Right cardiac atrium (tissue), 5 donors: ENCODE measurements at places on chromosomes 3 and 15. TPM values are rescaled to one million over a fixed set of nuclear protein-coding genes. Genes with fewer than 3 reads are reported as not detected.

- peak; percentile 77 for DNase-seq
Measured at GRCh38 chr3:11154036-11154952, at the start of gene HRH1. Gene HRH1 (plus strand): TSS chr3:11154493. CDS start chr3:11259038, 104,545 bp downstream.

- no peak for DNase-seq
Measured at GRCh38 chr3:53531749-53532148, 37.3 kb downstream of the CACNA1D start.

DNA sequence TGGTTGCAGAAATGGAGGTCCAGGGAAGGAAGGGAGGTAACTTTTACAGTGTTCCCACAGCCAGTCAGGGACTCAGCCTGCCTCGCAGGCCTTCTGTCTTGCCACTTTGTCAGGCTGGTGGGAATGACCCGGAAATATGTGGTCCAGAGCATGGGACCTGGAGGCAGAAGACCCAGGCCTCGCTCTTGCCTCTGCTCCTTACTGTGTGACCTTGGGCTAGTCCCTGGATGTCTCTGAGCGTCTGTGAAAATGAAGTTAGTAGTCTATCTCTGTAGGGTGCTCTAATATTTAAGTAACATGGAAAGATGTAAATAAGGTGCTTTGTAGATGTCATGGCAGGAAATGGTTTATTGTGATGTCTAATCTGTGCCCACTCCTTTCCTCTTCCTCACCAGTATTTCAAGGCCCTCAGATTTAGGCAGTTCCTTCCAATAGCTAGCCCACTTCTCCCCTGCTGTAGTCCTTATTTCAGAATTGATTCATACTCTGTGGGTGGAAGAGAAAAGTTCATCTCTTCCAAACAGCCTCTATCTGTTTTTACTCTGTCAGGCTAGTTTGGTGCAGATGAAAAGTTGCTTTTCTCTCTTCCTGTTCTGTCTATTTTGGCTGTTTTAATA is 9.1 kb downstream of the CORO2B start:
- DNase-seq = no peak

DNA sequence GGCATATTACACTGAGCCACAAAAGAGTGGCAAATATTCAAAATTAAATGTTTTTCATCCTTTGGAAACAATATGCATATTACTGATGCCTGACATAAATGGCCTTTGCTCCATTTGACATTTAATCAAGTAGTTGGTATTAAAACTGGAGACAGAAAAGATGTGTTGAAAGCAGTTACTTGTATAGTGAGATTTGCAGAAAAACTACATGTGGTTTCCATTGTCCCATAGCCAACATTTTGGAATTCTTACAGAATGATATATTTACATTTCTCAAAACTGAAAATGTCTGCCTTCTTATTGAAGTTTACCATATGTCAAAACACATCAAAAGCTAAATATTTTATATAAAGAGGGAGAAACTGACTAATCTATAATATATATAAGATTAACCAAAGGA is 21.6 kb downstream of the SHOX2 start:
- no peak for DNase-seq

DNA sequence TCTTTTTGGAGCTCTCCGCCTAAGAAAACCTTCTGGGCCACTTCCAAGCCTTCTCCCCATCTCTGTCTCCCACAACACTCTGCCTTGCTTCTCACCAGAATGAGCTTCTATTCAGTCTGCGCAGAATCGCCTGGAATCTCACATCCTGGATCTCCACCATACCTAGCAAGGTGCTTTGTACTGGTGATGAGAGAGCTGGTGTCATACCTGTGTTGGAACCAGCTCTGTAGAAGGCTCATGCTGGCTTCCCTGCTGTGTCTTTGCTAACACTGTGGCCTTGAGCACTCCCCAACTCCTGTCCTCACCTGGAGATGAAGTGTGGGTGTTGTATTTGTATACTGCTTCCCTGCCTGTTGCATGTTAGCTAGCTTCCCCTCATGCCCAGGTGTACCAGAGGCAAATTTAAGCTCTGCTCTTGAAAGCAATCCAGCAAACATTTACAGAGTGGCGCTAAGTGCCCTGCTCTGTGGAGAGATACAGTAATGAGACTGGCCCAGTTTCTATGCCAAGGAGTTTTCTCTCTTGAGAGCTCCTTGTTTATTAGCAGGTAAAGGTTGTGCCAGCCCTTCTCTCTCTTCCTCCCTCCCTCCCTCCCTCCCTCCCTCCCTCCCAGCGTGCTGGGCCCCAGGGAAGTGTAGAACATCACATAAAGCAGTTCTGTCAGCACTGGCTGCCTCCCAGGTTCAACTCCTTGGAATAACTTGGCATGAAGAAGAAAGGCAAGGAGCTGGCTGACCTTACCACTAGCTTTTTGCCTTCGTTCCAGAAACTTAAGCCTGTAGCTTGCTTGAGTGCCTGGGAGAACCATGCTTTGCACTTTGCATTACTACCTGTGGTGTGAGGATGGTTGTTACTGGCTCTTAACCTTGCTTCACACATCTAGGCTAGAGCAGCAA is 54.9 kb downstream of the TRIM71 start:
- DNase-seq = peak; percentile 56

DNA sequence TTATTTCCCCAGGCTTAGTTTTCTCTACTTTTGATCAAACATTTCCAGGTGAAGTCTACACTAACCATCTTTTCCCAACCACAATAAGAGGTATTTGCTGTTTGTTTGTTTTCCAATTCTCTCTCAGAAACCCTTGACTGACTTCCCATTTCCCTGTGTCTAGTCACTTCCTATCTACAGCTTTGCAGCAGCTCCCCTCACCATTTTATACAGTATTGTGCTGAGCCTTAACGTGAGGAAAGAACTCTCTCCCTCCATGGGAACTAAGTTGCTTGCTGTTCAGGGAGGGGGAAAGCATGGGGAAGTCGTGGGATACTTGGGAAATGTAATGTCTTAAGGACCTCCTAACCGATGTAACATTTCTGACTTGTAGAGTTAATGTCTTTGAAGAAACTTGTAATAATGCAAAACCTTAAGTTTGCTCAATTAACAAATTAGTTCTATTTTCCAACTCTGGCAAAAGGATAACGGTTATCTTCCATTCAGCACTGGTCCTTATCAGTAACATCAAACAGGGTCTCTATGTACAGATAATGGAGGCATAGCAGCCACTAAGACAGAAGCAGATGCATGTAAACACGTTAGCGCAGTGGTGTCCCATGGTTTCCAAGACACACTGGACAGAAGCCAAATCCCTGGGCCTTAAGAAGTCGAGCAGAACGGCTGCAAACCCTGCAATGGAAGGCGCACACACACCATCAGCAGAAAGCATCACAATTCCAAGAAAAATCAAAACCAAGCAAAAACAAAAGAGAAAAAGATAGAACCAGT is 39.7 kb downstream of the NPTN start:
- peak; percentile 26 for DNase-seq

DNA sequence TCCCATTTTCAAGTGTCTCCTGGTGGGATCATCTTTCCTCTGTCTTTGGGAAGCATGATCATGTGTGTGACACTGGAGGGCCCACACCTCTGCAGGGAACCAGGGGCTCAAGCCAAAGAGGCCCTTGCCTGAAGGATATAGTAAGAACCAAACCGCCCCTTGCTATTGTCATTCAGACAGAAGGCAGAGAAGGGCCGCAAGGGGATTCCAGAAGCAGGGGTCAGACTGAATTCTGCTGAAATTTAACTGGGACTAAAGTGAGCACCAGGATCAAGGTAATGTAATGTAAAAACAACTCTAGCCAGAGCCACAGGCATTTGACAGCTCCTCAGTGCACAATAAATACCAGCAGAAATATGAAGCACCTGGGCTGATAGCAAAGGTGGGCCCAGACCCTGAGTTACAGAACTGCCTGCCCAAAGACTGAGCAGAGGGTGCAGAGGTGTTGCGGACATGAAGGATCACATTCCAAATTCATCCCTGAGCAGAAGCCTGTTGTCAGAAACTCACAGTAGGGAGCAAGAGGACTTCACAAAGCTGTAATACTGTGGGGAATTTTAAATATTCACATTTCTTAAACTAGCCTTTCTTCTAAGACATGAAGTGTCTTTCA is 46.0 kb upstream of the RASGRF1 start:
- DNase-seq = no peak

GRCh38 chr3:182794455-182795388 is 1.4 kb downstream of the ATP11B start:
- DNase-seq = no peak

DNA sequence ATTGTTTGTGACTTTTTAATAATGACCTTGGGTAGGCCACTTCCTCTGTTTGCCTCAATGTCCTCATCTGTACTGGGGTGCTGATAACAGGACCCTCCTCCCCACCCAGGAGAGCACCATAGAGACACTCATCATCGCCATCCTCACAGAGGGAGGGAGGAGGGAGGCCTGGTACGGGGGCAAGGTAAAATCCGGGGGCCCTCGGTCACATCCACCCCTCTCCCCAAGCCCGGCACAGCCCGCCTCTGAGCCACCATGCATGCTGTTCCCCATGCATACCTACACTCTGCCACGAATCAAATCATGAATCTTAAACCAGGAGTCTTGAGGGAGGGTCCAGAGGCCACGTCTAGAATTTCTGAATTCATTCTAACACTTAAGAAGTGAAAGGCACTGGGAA is 74.9 kb upstream of the IQSEC1 start:
- DNase-seq = no peak

- DNase-seq = no peak
Measured at GRCh38 chr3:170321321-170322034, 36.0 kb upstream of the SKIL start.

DNA sequence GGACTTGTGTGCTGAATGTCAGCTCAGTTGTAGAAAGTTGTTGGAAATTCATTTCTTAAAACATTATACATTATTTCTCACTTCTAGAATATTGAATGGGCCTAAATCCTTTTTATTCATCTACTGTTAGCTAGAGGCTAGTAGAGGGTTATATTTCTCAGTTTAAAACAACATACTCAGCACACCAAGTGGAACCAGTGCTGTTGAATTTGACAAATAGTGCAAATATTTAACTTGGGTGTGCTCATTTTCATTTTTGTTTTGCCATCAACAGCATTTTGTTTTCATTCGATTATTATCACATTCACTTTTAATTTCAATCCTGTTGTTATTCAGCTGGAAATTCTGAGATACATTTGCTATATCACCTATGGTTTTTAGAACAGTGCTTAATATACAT is 269.4 kb upstream of the PEX5L start:
- no peak for DNase-seq

DNA sequence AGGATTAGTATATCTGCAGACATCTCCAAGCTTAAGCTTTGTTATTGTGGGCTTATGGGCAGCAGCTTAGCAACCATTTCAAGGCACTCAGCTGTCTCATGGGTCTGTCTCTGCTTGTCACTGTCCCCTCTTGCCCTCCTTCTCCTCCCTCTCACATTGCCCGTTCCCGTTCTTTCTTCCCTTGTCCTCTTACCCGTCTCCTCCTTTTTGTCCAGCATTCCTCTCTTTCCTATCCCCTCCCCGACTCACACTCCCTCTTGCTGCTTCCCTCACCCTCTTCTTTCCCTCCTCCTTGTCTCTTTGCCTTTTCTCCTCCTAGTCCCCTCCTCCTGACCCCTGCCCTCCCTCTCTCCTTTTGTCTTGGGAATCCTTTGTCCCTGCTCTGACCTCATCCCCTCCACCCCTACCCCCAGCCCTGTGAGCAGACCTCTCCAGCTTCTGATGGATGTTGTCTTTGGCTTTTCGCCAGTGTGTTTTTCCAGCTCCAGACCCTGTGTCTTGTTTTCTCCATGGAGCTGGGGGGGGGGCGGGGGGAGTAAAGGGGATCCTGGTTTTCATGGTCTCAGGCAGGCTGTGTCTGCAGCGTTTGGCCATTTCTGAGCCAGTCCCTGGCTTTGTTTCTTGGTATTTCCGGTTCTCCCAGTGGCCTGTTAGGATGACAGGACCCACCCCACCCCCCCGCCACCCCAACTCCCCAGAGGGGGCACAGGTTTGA is 47.9 kb upstream of the TRAK1 start:
- peak; percentile 73 for DNase-seq

- DNase-seq = no peak
Measured at GRCh38 chr3:15979495-15979894, 181.7 kb upstream of the ANKRD28 start.

DNA sequence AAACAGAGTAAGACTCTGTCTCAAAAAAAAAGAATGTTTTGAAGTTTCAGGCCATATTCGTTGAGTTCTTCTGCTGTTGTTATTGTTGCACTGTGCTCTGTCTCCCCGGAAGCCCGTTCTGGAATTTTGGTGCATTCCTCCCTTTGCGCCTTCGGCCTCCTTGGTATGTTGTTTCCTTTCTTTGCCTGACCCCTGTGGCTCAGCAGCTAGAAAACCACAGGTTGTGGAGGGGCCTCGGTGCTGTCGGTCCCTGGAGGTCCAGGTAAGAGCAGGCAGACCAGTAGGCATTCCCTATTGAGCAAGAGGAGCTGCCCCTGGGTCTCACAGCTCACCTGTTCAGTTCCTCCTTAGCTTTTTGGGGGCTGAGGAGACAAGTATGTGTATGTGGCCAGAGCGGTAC is 51.0 kb upstream of the DLG1 start:
- DNase-seq = no peak

Gene PAQR9
- polyA plus RNA-seq = 4.7 TPM

Gene CD200R1
- polyA plus RNA-seq = 0.14 TPM

Gene GPR87
- not detected for polyA plus RNA-seq

Gene SKOR1
- polyA plus RNA-seq = 0.11 TPM

Gene ADAMTS9
- polyA plus RNA-seq = 10.1 TPM
